ENCODE measurements at places on chromosomes 6 and 20.
A peak's percentile ranks its signal among the peaks of the same experiment; 100 is the strongest.

DNA sequence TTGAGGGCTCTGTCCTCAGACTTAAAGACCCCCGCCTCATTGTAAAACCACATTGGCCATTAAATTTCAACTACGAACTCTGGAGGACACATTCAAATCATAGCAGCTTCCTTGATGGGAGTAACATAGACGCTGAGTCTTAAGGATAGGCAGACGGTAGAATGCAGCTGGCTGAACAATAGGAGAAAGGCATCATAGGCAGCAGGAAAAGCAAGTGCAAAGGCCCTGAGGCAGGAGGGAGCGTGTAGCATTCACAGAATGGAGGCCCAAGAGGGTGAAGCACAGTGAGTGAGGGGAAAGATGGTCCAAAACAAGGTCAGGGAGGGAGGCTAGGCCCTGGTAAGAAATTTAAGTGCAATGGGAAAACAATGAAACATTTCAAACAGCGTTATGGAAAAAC is 8.6 kb upstream of the PFDN4 start:
- DNase-seq: no peak

- DNase-seq: no peak
Measured at GRCh38 chr6:116522896-116523295, 11.5 kb downstream of the CALHM5 start.

GRCh38 chr6:52497652-52498408 is 77.7 kb downstream of the EFHC1 start:
- no peak for DNase-seq

DNA sequence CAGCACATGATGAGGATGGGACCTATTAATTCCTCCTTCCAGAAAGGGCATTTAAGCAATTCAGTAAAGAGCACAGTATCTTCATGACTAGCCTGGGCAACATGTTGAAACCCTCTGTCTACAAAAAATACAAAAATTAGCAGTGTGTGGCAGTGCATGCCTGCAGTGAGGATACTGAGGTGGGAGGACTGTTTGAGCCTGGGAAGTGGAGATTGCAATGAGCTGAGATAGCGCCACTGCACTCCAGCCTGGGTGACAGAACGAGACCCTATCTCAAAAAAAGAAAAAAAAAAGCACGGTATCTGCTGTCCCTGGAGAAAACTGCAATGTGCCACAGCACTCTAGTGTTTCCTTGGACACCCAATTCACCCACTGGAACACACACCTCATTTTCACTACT is 18.4 kb downstream of the SAMD3 start:
- DNase-seq: no peak

GRCh38 chr6:4809999-4810918 is 34.1 kb downstream of the CDYL start:
- no peak for DNase-seq

GRCh38 chr20:2217857-2218539 is 77.8 kb upstream of the TGM3 start:
- DNase-seq: no peak

DNA sequence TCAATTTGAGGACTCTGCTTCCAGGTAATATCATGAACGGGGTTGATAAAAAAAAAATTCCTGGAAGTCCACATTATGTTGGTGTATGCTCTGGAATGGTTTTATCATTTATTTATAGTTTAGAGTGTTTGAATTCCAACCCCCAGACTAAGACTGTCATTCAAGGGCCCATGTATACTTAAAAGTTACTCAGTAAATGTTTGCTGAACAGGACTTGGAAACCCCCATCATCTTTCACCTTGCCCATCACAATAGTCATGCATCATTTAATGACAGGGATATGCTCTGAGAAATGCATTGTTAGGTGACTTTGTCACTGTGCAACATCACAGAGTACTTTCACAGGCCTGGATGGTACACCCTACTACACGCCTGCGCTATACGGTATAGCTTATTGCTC is 104.8 kb downstream of the ATXN1 start:
- no peak for DNase-seq

DNA sequence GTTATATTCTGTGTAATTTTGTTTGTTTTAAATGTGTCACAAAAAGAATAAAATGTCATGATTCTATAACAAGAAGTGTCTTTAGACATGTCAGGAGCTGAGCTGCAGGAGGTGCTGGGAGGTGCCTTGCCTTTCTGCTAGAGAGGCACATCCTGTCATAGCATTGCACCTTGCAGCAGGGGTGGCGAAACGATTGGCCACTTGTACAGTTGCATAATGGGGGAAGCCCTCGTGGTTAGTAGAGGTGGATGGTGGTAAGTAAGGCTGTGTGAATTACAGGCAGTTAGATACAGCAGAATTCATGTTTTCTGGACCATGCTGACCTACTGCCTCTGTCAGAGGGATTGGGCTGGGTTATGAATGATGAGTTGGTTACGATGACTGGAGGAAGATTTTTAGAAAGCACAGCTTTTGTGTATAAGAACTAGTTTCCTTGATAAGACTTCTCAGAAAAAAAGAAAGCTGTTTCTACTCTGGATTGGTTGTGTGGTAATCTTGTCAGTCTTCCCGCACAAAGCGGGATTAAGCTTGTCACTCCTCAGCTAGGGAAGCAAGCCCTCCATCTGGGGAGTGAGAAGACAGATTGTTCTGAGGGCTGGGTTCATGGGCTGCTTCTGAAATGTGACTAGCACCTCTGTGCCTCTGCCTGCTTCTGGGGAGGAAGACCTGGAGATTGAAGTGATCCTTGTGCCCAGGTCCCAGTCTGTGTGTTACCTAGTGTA is 74.9 kb downstream of the FOXO3 start:
- peak; percentile 20 for DNase-seq
